ENCODE measurements at places on chromosomes 2 and 18.
A peak's percentile ranks its signal among the peaks of the same experiment; 100 is the strongest.

DNA sequence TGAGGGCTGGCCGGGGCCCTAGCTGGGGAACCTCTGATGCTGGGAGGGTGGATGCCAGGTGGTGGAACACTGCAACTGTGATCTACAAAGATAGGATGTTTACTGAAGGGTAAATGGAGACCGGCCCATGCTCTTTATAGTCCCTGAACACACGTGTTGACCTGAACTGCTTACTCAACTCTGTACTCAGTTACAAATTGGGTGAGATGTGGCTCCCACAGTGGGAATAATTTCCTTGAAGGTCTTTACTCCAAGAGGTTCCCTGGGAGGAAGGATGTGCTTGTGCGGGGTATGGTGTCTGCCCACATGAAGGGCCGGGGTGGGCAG lies 254.1 kb downstream of the PRKCE start:
- no peak for ATAC-seq

DNA sequence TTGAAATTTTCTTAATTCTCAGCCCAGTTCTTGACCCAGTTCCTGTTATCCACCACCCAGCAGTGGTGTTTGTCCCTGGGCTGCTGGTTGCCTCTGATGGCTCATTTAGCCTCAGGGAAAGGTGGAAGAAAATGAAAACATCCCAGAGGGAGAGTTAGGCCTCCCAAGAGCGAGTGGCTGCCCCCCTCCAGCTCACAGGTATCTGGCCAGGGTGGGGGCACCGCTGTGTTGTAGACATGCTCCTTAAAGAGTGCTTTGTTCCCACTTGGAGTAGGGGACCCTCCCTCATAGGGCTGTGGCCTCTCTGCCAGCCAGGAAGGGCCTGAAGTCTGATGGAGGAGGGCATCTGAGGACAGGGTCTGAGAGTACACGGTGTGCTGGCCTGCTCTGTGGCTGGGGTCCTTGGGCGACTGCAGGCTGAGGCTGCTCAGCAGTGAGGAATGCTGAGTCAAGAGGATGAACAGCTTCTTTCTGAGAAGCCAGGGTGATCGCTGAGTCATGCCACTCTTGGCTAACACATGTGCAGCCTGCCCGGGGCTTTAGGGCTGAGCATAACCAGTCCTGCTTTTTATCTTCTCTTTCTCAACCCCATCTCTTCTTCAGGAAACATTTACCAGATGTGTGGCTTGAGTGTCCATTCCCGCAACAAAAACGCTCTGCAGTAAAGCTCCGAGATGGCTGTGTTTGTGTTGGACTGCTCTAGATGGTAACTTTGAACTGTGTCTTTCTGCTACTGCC lies 72.3 kb downstream of the IL1R2 start:
- ATAC-seq, result peak; percentile 94

- no peak for ATAC-seq
Observed at GRCh38 chr2:189658306-189659212, 2.7 kb upstream of the ASNSD1 start.

DNA sequence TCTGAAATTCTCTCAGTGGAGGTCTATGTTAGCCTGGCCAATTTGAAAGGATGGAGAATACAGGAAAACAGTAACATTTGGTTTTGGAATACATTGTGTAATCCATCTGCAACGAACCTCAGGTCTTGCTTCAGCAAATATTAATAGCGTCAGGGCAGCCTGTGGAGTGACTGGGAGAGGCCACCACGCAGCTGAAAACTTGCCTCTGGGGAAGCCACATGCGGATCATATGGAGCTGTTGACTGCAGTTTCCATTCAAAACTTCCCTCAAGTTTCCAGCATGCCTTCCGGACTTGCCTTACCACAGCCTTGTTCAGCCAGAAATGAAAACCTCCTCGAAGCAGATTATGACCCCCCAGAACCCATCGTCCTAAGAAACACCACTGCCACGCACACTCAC lies 25.7 kb downstream of the BCL11A start:
- ATAC-seq, result no peak

DNA sequence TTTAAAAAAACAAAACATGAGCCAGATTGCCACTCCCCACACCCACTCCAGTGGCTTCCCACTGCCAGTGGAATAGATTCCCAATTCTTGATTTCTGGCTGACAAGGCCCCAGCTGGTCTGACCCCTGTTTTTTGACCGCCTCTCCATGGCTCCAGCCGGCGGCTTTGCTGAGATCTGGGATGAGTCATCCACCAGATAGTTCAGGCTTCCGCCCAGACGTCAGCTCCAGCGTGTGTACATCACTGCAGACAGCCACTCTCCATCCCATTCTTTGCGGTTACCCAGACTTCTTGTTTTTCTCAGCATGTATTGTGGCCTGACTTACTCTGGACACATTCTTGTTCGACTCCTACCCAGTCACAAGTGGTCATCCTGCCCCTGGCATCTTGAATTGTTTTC lies 227.9 kb downstream of the GBX2 start:
- ATAC-seq, result peak; percentile 78

DNA sequence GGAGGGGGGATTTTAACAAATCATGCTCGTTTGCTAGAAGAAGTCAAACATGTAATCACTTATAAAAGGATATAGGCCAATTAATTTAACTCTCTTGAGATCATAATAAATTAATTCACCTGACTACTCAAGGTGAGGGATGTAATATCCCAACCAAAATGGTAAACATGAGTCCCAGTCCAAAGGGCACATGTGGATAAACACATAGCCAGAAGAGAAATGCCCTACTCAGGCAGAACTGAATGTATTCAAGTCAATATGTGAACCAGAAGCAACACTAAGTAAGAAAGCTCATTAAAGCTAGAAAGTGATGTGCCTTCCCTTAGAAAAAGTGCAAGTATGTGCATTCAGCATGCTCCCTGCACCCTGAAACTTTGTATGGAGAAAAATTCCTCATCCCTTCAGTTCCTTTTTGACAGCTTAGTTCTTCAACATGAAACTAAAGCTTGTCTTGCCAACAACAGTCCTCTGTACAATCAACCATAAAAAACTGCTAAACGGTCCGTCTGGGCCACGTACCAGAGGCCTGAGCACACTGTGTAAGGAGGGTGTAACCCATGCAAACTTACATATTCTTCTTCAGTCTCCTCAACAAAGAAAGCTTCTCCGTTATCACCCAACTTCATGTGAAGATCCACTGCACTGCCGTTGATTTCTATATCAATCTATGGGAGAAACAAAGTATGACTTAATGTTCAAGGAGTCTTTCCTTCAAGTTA lies 58.9 kb downstream of the LPIN2 start:
- no peak for ATAC-seq

- no peak for ATAC-seq
Observed at GRCh38 chr2:234534515-234534914, 37.6 kb upstream of the ARL4C start.

DNA sequence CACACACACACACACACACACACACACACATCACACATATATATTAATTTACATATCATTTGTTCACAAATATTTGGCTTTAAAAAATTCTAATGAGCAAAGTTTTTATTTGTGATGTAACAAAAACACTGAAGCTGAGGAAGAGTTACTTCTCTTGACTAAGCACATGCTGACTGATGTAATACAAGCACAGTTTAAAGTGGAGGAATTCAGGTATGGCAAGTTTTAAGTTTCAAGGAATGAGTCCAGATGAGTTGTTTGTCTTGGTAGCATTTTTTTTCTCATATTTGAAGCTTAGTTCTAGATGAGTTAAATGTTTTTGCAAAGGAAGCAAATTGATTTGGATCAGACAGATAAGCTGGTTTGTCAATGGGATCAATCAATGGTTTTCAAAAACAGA lies 20.2 kb upstream of the CALCRL start:
- no peak for ATAC-seq

DNA sequence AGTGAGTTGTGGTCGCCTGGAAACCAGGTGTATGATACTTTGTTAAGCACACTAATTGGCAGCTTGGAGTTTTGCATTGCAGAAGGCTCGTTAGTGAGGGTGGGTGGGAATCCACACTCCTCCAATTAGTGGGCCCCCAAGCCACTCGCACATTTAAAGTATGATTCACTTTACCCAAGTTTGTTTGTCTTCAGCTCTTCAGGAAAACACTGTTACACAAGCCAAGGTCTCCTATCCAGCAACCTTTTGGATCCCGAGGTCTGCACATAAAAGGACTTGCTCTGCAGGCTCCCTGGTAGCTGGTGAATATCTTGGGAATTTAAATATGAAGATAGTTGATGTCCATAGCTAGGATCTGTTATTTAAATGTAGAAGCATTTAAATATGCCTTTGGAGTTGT lies 66.1 kb downstream of the NPAS2 start:
- no peak for ATAC-seq

DNA sequence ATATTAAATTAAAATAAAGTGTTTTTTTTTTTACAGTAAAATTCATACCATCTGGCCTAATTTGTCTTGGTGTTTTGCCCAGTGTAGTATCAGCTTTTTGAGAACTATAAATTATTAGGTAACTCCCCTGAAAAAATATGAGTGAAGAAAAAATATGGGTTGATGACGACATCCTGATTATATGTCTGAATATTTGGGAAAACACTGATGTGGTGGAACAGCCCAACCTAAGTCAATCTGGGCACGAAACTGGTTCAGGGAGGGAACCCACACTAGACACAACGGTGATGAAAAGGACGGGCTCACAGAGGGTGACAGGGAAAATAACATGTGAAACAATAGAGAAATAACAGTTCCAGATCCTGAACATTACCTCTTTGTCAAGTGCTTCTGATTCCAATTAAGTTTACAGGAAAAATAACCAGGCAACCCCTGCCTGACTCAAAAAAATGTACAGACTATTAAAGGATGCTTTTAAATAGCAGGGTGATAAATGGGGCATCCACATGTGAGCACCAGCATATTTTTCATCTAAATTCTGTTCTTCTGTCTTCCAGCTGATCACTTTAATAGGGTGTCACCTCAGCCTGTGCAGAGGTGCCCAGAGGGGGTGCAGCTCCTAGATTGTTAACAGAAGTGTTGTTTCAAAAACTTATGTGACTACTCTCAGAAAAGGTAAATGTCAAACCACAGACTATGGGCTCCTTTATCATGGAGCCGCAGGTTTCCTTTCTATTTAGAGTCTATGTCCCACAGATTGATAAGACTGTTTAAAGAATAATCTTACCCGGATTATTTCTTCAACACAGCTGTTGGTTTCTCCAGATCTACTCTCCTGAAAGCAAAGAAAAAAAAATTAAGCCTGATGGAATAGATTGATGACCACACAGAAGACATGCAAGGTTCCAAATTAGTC lies 305.4 kb downstream of the AFF3 start:
- no peak for ATAC-seq

GRCh38 chr2:121080013-121080772 lies 204.8 kb downstream of the TFCP2L1 start:
- ATAC-seq, result no peak

GRCh38 chr2:184004289-184004947 lies 593.9 kb upstream of the ZNF804A start:
- no peak for ATAC-seq

DNA sequence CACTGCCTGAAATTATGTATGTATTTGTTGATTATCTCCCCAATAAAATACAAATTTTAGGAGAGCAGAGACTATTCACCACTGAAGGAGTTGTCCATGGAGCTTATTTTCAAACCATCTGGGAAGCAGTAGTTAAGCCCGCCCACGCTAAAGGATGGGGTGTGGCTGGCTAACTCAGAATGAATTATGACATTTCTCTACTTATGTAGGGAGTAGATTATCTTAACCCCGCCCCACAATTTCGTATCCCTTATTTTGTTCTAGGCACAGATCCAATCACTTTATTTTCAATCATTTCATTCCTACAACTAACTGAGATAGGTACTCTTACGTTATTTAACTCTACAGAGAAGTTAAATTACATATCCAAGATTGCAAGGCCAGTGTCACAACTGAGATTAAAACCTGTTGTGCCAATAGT lies 1.4 kb upstream of the LAPTM4A start:
- ATAC-seq, result no peak

GRCh38 chr2:148998165-148998830 lies 40.2 kb upstream of the LYPD6B start:
- no peak for ATAC-seq

DNA sequence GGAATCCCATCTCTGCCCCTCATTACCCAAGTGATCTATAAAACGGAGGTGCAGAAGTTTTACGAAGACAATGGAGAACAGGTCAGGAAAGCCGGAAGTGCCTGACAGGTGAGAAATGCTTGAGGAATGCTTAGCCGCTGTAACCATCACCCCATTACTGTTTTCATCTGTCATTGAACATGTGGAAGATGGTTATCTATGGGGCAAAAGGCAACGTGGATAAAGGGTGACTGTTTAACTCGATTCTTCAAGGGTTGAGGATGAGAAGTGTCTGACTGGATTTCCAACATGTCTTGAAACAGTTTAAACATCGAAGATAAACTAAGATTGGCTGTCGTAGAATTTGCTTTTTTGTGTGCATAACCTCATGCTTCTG lies 17.3 kb downstream of the HK2 start:
- ATAC-seq, result no peak

DNA sequence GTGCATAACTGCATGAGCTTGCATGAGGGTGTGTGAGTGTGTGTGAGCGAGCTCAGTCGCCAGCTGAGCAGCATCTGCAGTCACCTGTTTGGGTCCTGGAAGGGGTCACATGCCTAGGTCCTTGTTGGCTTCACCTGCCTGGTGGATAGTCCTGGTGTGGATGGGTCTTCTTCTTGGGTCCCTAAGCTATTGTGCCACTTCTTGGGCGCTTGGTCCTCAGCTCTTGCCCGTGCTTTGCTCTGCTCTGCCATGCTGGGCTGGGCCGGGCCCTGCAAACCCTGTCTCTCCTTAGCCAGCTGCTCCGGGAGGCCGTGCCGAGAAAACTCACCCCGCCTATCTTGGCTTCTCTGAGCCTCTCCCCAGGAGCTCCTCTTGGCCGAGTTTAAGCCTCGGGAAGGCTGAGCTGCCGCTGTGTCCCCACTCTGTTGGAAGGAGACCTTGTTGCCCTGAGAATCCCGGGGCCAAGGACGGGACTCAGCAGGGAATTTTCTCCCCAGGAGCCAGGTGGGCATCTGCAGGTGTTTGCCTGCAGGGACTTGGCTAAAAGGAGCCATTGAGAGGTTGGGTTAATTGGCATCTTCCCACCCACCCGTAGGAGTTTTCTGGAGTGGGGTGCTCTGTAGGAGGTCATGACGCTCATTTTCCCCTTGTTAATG lies 300.8 kb downstream of the NDUFA10 start:
- ATAC-seq, result no peak

DNA sequence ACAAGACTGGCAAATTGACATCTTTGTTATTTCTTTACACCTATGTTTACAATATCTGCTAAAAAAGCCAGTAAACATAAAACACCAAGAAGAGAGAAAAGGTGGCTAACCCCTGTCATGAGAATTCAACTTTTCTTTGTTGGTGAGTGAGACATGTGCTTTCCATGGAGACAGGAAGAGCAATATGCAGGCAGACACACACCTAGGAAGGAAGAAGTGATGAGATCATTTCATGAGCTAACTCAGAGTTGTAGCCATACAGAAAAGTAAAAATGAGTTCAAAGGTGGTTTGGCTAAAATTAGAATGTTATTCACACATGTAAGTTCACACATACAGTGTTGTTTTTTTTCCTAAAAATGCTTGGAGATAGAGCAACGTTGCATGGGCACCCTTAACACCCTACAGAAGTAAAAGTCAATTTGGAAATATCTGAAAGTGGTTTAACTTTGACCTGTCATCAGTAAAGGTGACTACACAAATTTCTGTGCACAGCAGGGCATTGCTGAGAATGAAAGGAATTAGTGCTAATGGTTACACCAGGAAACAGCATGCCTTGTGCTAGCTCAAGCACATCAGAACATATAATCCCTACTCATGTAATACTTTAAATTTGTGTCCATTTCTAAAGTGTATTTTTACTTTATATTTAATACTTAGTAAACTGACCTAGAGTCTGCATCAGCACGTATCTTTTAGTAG lies 557.6 kb downstream of the CBLN2 start:
- no peak for ATAC-seq

- ATAC-seq, result no peak
Observed at GRCh38 chr2:23302591-23302990, 82.4 kb upstream of the KLHL29 start.
